ENCODE measurements at places on chromosomes 6 and 20. TPM values are rescaled to one million over a fixed set of nuclear protein-coding genes. Genes with fewer than 3 reads are reported as not detected.
A peak's percentile ranks its signal among the peaks of the same experiment; 100 is the strongest.

DNA sequence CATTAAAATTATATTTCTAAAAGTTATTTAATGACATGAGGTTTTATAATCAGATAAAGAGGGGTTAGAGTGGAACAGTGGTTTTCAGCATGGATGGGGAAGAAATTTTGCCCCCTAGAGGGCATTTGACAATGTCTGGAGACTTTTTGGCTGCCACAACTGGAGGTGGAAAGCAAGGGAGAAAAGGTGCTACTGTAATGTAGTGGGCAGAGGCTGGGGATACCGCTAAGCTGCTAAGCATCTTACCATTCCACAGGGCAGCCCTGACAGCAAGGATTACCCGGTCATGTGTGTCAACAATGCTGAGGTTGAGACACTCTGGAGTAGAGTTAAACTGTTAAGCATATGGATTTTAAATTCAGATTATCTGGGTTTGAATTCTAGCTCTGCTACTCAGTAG is 52.9 kb upstream of the FABP7 start:
- DNase-seq, result no peak

DNA sequence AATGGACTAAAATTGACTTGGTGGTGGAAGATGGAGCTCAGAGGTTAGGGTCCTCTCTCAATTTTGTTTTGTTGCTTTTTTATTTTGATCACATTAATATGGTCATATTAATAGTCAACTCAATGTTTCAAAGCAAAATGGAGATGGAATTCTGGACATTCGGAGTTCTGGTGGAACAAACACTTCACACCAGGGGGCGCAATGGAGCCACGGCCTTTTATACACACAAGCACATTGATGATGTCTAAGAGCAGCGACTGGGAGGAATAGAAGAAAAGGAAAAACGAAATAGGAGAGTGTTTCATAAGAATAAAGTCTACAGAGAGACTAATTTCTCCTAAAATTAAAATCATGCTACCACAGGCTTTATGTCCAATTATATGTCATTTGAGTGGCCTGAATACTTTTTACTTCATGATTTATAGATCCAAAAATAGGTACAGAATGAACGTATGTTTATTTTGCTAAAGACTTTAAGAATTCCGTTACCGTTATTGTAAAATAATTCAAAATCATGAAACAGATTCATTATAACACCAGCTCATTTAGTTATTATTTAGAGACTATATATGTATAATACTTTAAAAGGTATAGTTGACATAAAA is 197.6 kb upstream of the SASH1 start:
- DNase-seq, result peak; percentile 66

Gene PRDM13
- not detected for total RNA-seq

- no peak for DNase-seq
Measured at GRCh38 chr6:133610971-133611370, 277.9 kb upstream of the TCF21 start.

DNA sequence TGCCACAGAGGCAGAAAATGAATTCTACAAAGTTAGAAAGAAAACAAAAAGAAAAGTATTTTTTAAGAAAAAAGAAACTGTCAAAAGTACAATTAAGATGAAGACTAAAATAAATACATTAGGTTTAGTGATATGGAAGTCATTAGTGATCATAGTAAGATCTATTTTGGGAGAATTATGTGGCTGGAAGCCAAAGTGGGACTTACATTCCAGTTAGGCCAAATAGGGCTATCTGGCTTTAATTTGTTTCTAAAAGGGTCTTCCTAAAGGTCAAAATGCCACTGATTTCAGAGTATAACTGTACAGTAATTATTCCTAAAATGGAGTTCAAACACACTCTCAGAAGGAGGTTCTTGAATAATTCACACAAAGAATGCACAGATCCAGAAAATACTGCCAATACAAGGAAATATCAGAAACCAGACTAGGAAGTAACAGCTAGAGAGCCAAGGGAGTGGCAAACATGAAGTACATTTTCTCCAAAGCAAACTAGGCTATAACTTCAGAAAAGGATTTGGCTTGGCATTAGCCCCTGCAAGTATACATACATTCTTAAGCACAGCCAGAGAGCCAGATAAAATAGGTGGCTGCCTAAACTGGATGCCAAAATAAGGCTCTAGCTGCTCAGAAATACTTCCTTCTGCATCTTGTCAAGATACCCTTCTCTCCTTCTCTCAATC is 45.3 kb downstream of the PDSS2 start:
- no peak for DNase-seq

Gene VSTM2L
- 1.6 TPM for total RNA-seq

GRCh38 chr20:22729180-22729579 is 144.8 kb upstream of the FOXA2 start:
- peak; percentile 19 for DNase-seq

Gene AP5S1
- total RNA-seq, result 16.9 TPM

DNA sequence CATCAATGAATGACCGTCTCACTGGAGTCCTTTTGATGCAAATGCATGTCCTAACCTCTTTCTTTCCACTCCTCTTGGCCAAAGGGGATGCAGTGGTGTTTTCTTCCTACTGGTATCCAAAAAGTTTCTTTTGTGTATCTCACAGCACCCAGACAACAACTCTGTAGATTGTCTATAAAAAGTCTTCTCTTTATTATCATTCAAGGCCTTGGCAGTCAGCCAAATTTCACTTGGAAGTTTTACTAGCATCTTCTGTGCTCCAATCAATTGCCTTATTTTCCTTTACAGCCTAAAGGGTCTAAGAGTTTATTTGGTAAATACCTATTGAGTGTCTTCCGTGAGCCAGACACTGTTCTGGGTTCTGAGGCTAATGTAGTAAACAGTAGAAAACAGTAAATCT is 150.2 kb upstream of the RNF217 start:
- DNase-seq, result no peak

Gene FAM217A
- total RNA-seq, result not detected
